D341Med (cell line): ENCODE measurements at places on chromosomes 1 and 21.

DNA sequence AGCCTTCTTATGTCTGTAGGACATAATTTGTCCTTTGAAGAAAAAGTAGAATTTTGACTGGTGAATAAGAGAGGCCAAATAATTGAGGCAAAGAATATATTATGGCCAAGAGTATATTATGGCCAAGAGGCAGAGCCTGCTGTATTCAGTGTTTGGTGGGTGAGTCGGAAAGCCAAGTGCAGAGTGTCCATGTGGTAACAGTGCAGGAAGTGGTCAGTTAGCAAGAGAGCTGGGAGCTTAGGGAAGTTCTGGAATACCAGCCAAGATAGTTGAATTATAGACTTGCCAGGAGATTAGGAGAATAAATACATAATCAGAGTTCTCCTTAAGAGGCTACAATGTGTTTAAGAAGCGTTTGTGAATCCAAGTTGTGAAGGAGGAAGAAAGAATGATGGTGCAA lies 131.5 kb upstream of the LMO4 start:
- no peak for DNase-seq

GRCh38 chr1:214514819-214515383 lies 36.5 kb downstream of the PTPN14 start:
- DNase-seq = no peak

GRCh38 chr1:247175458-247175857 lies 3.6 kb upstream of the ZNF124 start:
- no peak for DNase-seq

DNA sequence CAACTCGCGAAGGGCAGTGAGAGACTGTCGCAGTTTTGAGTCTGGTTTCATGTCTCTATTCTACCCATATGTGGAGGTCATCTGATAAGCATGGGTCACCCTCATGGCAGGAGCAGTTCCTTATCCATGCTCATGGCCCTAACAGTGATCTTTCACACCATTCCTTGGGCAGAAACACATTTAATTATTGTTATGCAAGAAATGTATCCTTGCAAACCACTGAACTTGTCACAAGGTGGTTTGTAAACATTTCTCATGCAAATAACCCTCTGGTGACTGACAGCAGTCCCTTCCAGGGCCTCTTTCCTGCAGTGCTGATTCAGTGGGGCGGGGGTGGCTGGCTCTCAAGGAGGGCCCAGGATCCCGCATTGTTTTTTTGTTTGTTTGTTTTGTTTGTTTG lies 421.4 kb upstream of the RUNX1 start:
- DNase-seq = no peak

DNA sequence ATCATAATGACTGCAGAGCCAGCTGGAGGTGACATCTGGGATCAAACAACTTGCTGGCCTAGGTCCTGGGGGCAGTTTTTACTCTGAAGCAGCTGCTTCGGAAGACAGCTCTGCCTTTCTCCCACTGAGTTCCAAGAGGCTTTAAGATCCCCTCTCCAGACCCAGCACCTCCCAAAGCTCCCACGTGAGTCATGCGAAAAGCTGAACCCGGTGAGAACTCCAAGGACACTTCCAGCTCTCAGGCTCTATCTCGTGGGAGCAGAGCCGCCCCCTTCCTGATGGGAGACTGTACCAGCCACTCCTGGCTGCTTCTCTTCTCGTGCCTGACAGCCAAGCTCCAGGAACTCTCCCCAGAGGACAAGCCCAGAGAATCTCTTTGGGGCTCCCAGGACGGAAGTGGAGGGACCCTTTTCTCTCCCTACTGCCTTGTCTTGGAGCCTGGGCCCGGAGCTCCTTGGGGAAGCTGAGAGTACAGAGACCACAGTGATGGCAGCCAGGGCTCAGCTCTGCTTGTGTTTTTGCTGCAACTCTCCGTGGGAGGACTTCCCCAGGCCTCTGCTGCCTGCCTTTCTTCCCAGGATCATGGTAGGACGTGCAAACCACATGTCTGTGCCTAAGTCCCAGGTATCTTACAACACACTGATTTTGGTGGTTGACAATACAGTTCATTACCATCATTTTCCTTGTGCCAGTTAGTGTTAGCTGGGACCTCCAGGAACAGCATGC lies 40.6 kb downstream of the STUM start:
- DNase-seq = no peak

DNA sequence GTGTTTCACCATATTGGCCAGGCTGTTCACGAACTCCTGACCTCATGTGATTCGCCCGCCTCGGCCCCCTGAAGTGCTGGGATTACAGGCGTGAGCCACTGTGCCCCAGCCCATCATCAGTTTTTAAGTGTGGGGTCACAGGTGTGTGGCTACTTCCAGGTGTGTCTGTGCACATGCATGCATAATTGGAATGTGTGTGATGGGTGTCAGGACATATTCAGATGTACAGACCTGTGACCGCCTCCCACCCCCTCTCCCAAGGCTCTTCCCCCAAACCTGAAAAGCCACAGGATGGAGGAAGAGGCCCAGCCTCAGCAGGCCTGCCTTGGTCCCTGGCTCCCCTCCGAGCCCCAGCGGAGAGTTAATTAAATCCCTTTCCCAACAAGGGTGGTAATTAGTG lies 37.3 kb upstream of the CSF3R start:
- DNase-seq = no peak

DNA sequence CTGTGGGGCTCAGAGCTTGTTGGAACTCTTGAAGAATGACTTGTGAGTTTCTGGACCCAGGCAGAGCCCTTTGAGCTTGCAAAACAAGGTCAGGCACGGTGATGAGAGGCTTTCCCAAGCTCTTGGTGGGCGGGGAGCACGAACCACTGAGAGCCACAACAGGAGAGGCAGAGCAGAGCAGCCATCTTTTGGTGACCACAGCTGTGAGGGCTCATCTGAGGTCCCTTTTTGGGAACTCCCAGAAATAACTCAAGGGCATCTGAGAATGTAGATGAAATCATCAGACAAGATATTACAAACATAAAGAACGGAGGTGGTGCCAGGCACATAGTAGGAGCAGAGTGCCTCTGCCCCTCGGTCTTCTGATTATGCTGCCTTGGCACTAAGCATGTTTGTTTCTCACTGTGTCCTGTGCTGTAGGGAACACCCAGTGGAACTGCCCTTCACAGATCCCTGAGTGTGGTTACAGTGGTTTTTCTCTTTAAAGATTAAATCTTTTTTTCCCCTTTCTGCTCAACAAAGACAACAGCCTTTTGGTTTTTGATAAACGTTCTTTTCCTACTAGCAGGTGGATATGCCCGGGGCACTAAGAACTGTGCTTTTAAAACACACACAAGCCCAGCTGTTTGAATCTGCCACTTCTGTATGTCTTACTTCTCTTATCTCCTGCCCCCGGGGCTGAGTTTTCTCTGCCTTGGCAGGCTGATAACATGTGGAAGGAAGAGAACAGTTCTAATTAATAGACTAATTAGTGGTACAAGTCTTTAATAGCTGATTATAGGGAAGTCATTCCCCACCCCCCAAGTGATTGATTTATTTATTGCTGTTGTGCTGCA lies 37.7 kb downstream of the CD34 start:
- DNase-seq = no peak

- DNase-seq = no peak
Observed at GRCh38 chr1:81032973-81033425, 767.7 kb upstream of the ADGRL2 start.

DNA sequence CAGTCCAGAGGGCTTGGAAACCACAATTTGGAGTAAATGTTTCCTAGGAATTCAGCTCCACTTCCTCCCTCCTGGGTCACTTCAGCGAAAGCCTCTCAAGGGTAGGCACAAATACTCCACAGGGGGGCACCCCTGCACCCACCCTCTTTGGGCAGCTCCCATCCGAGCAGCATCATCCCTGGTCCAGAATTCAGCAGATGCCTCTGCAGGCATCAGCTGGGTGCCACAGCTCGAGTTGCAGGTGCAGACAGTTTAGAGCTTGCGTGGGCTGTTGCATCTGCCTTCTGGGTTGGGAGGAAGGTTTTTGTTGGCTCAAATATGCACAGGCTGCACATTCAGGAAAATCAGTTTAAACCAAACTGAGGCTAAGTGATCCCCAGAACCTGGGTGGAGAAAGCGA lies 25.0 kb downstream of the KANK4 start:
- DNase-seq = peak; percentile 75

DNA sequence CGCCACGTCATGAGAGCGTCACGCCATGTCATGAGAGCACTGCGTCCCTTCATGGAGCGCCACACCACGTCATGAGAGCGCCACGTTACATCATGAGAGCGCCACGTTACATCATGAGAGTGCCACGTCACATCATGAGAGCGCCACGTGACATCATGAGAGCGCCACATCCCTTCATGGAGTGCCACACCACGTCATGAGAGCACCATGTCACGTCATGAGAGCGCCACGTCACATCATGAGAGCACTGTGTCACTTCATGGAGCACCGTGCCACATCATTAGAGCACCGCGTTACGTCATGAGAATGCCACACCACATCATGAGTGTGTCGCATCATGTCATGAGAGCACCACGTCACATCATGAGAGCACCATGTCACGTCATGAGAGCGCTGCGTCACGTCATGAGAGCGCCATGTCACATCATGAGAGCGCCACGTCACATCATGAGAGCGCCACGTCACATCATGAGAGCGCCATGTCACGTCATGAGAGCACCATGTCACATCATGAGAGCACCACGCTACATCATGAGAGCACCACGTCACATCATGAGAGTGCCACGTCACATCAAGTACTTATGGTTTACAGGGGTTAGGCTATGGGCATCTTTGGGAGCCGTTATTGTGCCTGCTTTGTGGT lies 9.8 kb upstream of the NLRP3 start:
- no peak for DNase-seq

GRCh38 chr21:42505090-42505726 lies 8.4 kb upstream of the SLC37A1 start:
- no peak for DNase-seq

GRCh38 chr1:59693406-59693805 lies 121.3 kb upstream of the HOOK1 start:
- DNase-seq = no peak

DNA sequence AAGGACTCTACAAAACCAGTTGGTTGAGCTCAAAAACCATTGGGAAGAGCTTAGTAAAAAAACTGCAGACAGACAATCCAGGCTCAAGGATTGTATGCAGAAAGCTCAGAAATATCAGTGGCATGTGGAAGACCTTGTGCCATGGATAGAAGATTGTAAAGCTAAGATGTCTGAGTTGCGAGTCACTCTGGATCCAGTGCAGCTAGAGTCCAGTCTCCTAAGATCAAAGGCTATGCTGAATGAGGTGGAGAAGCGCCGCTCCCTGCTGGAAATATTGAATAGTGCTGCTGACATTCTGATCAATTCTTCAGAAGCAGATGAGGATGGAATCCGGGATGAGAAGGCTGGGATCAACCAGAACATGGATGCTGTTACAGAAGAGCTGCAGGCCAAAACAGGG lies 104.0 kb upstream of the BMP8A start:
- no peak for DNase-seq

- DNase-seq = no peak
Observed at GRCh38 chr1:59243550-59243949, 53.3 kb upstream of the FGGY start.

- no peak for DNase-seq
Observed at GRCh38 chr1:29209173-29209572, 21.6 kb downstream of the MECR start.

- DNase-seq = no peak
Observed at GRCh38 chr1:47842228-47842919, 154.8 kb downstream of the TRABD2B start.

GRCh38 chr1:233065685-233066084 lies 115.3 kb downstream of the NTPCR start:
- DNase-seq = no peak

DNA sequence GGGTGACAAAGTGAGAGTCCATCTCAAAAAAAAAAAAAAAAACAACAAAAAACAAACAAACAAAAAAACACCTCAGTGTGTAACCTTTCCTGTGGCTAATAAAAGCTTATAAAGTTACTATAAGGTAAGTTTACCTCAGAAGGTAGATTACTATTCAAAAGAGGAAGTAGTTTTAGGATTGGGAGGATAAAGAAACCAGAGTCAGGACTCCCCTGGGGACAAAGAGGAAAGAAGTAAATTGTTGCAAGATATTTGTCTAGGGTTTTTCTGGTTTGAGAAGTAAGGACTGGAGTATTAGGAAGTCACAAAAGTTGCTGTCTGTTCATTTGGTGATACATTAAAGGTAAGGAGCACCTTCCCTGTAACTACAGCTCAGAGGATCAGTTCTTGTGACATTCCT lies 23.8 kb upstream of the CENPF start:
- no peak for DNase-seq

DNA sequence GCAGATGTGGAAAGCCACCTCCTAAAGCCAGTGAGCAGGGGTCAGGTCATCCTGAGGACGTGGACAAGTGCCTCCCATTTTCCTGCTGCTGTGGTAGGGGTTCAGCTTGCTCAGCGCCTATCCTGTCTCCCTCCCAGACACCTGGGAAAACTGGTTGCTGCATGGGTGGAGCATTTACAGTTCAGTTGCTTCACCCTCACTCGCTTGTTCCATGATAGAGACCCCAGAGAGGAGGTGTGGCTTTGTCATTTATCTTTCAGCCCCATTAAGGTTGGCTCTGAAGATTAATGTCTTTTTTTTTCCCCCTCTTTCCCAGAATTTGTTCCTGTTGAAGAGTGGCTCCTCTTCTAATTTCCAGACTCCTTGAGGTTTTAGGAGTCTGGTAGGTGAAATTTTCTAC lies 9.2 kb downstream of the VANGL1 start:
- DNase-seq = no peak

GRCh38 chr1:217712925-217713597 lies 81.9 kb downstream of the SPATA17 start:
- DNase-seq = no peak

GRCh38 chr1:218377143-218377660 lies 32.1 kb downstream of the TGFB2 start:
- no peak for DNase-seq

DNA sequence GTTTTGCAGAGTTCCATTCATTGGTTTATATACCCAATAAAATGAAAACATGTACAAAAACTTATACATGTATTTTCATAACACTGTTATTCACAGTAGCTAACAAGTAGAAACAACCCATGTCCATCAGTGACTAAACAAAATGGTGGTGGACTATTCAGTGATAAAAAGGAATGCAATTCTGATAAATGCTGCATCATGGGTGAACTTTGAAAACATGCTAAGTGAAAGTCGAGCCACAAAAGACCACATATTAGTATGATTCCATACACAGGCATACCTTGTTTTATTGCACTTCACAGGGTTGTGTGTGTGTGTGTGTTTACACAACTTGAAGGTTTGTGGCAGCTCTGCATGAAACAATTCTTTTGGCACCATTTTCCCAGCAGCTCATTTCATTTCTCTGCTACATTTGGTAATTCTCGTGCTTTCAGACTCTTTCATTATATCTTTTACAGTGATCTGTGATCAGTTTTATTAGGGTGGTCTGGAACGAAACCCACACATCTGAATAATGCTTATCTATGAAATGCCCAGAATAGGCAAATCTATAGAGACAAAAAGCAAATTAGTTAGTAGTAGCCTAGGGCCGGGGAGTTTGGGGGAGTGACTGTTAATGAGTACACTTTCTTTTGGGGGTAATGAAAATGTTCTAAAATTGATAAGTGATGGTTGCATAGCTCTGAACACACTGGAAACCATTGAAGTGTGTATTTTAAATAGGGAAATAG lies 27.2 kb downstream of the RNF11 start:
- DNase-seq = no peak
